Caudate nucleus (tissue), 63 donors: ENCODE measurements at places on chromosomes 1 and 21.

- DNase-seq, result no peak
Measured at GRCh38 chr1:208357644-208358507, 113.7 kb upstream of the PLXNA2 start.

DNA sequence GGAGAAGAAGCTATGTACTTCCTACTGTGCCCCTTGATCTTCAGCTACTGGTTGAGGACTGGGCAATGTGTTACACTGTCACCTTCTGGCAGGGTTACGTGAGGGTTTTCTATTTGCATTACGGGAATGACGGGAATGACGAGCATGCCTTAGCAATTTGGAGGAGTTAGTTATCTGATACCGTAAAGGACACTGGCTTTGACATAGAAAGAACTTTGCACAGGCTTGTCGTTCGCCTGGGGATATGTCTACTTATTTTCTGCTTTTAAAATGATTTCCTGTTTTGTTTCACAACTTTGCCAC, 19.8 kb upstream of the ACBD6 start:
- no peak for DNase-seq

DNA sequence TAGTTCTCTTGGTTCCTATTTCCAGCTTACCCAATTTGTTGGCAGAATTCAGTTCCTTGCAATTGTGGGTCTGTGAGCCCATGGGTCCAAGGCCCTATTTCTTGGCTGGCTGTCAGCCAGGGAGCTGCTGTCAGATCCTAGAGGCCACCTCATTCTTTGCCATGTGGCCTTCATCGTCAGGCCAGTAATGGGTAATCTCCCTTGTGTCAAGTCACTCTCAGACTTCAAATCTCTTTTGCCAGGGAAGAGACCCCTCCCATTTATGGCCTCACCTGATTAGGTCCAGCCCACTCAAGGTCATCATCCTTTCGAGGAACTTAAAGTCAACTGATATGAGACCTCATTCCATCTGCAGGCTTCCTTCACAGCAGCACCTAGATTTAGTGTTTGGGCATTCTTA, 17.9 kb downstream of the OBSCN start:
- no peak for DNase-seq

- DNase-seq, result no peak
Measured at GRCh38 chr1:47637111-47637685, 199.4 kb downstream of the FOXD2 start.

DNA sequence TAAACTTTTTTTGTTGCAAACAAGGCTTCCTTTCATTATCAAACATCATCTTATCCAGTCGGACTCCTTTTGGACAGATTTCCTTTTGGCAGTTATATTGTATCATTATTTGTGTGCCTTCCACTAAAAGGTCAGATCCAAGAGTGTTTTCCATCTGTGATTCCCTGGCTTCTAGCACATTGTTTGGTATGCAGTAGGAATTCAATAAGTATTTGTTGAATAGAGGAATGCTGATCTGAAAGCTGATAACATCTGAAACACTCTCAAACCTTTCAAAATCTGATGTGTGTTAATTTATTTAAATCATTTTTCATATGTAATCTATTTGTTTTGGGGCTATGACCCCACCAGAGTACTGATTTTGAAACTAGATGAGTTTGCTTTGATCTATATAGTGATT, 39.0 kb downstream of the NDC1 start:
- DNase-seq, result no peak
